ENCODE measurements at places on chromosomes 13 and 19. TPM values are rescaled to one million over a fixed set of nuclear protein-coding genes. Genes with fewer than 3 reads are reported as not detected.

GRCh38 chr19:4115818-4116385 is 8.0 kb downstream of the MAP2K2 start:
- DNase-seq: no peak
- peaks cover 28% of the 10 kb centered on the region for H3K36me3 ChIP-seq
- H3K27me3 ChIP-seq: no peaks in the 10 kb centered on the region
- H3K4me3 ChIP-seq: no peak overlapping the region
- H3K4me1 ChIP-seq: peaks cover 49% of the 10 kb centered on the region
- peak overlapping the region; percentile 85 for H3K27ac ChIP-seq

- H3K4me3 ChIP-seq: no peak overlapping the region
- H3K4me1 ChIP-seq: no peaks in the 10 kb centered on the region
Observed at GRCh38 chr13:57640607-57641006, 9.1 kb downstream of the PCDH17 start.

The C19orf85 gene
- not detected for polyA plus RNA-seq

GRCh38 chr13:77521595-77522367 is 13.7 kb upstream of the SCEL start:
- H3K4me1 ChIP-seq: no peaks in the 10 kb centered on the region
- H3K36me3 ChIP-seq: no peaks in the 10 kb centered on the region
- no peaks in the 10 kb centered on the region for H3K27me3 ChIP-seq
- H3K4me3 ChIP-seq: no peak overlapping the region
- no peak for DNase-seq
- H3K27ac ChIP-seq: no peak overlapping the region

DNA sequence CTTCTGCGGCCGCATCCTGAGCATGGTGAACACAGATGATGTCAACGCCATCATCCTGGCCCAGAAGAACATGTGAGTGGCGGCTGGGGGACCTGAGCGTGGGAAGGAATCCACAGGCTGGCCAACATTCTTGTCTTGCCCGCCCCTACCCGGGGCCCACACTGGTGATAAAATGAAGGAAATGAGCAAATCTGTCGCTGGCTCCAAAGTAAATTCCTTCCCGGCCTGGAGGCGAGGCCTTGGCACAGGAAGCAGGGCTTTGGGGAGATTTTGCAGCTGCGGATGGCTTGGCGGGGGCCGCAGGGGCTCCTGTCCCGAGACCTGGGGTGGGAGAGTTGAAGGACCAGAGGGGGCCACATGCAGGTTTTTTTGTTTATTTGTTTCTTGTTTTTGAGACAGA is 4.4 kb downstream of the KXD1 start:
- peaks cover 30% of the 10 kb centered on the region for H3K4me1 ChIP-seq
- DNase-seq: no peak
- no peaks in the 10 kb centered on the region for H3K36me3 ChIP-seq

DNA sequence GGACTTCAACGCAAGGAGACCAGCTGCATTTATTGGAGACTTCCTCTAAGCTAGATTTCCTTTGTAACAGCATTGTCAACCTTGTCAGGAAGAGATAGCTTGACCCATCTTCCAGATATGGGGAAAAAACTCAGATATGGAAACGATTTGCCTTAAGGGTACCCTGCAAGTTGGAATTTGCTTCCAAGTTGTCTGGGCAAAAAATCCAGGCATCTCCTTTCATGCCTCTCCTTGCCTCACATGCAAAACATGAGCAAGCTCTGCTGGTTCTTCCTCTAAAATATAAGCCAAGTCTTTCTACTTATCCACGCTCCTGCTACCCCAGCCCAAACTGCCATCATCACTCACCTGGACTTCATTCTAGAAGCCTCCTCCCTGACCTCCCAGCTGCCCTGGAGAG is 6.4 kb upstream of the DNMT1 start:
- DNase-seq: no peak
- H3K4me1 ChIP-seq: peaks cover 3% of the 10 kb centered on the region
- H3K27me3 ChIP-seq: no peaks in the 10 kb centered on the region
- H3K36me3 ChIP-seq: no peaks in the 10 kb centered on the region
- no peak overlapping the region for H3K27ac ChIP-seq
- H3K4me3 ChIP-seq: no peak overlapping the region

DNA sequence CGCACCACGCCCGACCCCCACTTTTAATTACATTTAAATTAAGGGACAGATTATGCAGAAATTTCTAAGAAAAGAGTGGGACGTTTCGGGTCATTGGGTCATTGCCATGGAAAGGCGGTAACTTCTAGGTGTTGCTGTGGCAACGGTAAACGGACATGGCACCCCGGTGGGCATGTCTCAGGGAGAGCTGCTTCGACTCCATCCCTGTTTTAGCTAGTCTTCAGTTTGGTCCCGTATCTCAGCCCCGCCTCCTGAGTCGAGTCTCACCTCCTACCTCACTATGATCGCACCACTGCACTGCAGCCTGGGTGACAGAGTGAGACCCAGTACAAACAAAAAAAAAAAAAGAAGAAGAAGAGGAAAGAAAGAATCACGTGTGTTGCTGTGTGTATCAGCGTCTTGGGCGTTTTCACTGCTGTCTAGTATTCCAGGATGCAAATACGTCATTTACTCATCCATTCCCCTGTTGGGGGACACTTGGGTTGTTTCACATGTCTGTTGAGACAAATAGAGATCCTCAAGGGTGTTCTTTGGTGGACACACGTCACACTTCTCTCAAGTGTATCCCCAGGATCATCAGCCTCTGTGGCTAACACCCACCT is 41.7 kb downstream of the CELF5 start:
- peaks cover 32% of the 10 kb centered on the region for H3K27me3 ChIP-seq
- no peak overlapping the region for H3K4me3 ChIP-seq

The ICAM5 gene
- not detected for polyA plus RNA-seq

GRCh38 chr19:5665781-5666513 is 14.4 kb downstream of the MICOS13 start:
- peaks cover 90% of the 10 kb centered on the region for H3K36me3 ChIP-seq
- DNase-seq: no peak
- H3K27ac ChIP-seq: peak overlapping the region; percentile 57
- no peaks in the 10 kb centered on the region for H3K4me1 ChIP-seq
- H3K27me3 ChIP-seq: no peaks in the 10 kb centered on the region
- H3K4me3 ChIP-seq: peak overlapping the region; percentile 18

DNA sequence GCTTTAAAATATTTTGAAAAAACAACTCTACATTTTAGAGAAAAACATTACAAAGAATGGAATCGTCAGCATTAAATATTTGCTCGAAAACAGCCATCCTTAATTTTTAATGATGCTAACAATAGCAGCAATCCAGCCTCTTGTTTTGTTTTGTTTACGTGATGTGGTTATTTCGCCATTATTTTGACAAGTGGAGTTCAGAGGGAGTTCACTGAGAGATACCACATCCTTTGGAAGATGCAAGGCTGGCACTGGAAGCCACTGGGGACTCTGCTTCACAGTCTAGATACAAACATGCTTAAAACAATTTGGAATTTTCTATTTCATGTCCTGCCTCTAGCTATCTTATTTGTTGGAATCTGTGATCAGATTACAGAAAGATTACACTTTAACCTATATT is 556.3 kb downstream of the PCDH17 start:
- H3K27ac ChIP-seq: no peak overlapping the region
- no peak overlapping the region for H3K4me3 ChIP-seq
- H3K4me1 ChIP-seq: no peaks in the 10 kb centered on the region

- no peak for DNase-seq
- peak overlapping the region; percentile 55 for H3K27ac ChIP-seq
- no peak overlapping the region for H3K4me3 ChIP-seq
- H3K36me3 ChIP-seq: peaks cover 11% of the 10 kb centered on the region
Observed at GRCh38 chr19:7386308-7386707, 37.6 kb downstream of the ARHGEF18 start.

- H3K4me1 ChIP-seq: peaks cover 55% of the 10 kb centered on the region
- peak overlapping the region; percentile 1 for H3K27ac ChIP-seq
- H3K4me3 ChIP-seq: peak overlapping the region; percentile 46
- H3K36me3 ChIP-seq: no peaks in the 10 kb centered on the region
- DNase-seq: no peak
Observed at GRCh38 chr13:30119476-30119875, 187.9 kb downstream of the KATNAL1 start.

- no peaks in the 10 kb centered on the region for H3K4me1 ChIP-seq
- no peaks in the 10 kb centered on the region for H3K27me3 ChIP-seq
- no peaks in the 10 kb centered on the region for H3K36me3 ChIP-seq
- H3K27ac ChIP-seq: no peak overlapping the region
- DNase-seq: no peak
Observed at GRCh38 chr13:34322014-34322742, 504.2 kb downstream of the RFC3 start.

DNA sequence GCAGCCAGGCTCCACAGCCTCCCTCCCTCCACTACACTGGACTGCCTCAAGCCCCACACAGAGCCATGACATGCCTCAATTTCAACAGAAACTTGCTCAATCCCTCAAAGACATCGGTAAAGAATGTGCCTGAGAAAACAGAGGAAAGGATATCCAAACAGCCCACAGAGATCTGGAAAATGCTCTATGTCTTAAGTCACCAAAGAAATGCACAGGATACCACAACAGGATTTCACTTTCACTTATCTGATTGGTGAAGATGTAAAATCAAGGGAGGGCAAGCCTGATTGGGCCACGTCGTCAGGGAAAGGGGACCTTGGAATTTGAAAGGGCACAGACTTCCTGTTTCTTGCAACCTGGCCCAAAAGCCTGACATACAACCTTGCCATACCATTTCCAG is 14.2 kb downstream of the CACNA1A start:
- no peaks in the 10 kb centered on the region for H3K36me3 ChIP-seq
- H3K27me3 ChIP-seq: peaks cover 59% of the 10 kb centered on the region
- no peak overlapping the region for H3K27ac ChIP-seq
- DNase-seq: no peak

DNA sequence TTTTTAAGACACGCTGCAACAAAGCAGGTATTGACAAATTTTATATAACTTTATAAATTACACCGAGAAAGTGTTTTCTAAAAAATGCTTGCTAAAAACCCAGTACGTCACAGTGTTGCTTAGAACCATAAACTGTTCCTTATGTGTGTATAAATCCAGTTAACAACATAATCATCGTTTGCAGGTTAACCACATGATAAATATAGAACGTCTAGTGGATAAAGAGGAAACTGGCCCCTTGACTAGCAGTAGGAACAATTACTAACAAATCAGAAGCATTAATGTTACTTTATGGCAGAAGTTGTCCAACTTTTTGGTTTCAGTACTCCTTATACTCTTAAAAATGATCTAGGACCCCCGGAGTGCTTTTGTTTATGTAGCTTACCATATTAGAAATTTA is 1.2 kb downstream of the BRCA2 start:
- no peak overlapping the region for H3K27ac ChIP-seq
- H3K4me1 ChIP-seq: peaks cover 7% of the 10 kb centered on the region
- peak overlapping the region; percentile 37 for H3K4me3 ChIP-seq
- no peaks in the 10 kb centered on the region for H3K36me3 ChIP-seq

All from naive thymus-derived CD8-positive, alpha-beta T cell (primary cell).